ENCODE measurements at places on chromosomes 5 and 9.

DNA sequence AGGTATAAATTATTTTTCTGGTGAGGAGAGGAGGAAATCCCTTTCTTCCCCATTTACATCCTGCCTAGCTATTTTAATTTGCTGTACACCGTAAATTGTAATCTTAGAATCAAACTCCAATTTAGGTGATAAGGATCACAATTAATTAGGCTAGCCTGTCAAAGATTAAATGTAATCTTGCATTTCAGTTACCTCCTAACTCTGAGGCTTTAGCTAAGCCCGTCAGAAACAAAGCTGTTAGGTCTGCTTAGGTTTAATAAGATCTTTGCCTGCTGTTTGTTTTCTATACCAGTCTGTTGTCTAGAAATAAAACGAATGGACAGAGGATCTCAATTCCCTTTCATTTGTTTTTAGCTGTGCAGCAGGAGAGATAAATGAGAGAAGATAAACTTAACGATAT, 51.5 kb downstream of the PIK3R1 start:
- DNase-seq, result no peak

- no peak for DNase-seq
These were observed 1435.7 kb downstream of the MAT2B start for GRCh38 chr5:164941132-164941531.

- DNase-seq, result no peak
These were observed 38.6 kb upstream of the TDRD7 start for GRCh38 chr9:97373331-97373730.

DNA sequence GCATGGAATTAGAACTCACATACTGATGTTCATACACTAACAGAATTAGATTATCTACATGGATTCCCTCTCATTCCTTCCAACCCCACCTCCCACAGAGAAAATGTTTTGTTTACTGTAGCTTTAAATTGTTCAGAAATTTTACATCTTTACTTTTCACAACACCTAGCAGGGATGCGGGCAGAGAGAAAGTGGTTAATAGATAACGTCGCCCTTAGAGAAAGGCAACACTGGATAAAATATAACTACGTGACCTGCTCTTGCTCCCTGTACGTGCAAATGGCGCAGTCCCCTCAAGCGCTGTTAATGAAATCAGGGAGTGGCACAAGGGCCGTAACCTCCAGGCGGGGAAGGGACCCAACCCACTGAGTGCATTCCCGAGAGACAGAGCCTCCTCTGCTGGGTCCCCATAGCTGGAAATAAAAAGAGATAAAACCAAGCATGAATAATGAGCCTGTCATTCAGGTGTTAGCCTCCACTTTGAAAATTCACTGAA, 125.3 kb upstream of the DAPK1 start:
- no peak for DNase-seq

- no peak for DNase-seq
These were observed 148.4 kb downstream of the TTLL11 start for GRCh38 chr9:121944711-121945191.

DNA sequence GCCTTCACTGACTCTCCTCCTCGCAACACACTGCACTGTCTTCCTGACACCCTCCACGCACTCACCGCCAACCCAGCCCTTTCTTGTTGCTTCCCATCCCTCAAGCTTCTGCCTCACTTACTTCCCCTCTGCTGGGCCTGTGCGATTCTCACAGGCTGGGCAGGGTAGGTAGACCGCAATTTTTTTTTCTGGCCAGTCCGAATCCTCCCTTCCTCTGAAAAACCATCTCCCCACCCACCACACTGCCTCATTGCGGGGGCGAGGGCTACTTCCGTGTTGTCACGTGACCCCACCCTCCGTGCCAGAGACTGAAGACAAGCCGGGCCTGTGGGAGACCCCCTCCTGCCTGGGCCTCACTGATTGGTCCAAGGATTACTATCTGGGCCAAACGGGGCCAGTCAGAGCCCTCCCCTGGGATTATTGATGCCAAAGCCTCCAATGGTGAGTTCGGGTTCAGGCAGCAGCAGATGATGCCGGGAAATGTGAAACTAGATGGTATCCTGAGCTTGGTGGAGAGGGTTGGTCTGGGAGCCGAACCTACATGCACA, 73.1 kb downstream of the STK10 start:
- no peak for DNase-seq

- no peak for DNase-seq
These were observed 44.1 kb downstream of the C5orf15 start for GRCh38 chr5:133924221-133924920.

DNA sequence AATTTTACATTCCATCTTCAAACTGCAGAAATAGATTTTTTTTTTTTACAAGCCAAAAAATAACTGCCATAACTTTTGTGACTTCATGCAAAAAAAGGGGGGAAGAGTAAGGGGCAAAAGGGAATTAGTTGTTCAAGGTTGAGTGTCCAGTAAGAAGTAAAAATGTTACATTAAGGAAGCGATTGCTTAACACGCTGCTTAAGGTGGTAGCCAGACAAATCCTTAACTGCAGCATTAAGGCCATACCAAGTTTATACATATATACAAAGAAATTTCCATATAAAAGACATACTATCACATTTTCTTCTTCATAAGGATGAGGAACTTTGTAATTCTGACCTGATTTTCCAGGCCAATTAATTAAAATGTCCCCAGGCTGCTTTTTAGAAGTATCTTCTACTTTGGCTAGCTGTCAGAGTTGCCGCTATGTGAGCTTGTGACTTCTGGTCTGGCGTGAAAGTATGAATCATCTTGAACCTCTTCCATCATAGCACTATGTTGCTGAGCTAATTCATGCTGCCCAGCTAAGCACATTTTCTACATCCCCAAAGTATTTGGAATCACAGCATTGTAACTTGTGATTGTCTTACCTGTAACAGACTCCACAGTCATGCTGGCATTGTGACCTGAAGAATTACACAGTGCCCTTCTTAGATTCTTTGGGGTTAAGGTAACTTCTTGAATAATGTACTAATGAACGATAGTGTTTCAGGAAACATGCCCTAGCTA, 40.0 kb downstream of the G3BP1 start:
- no peak for DNase-seq

GRCh38 chr5:79843450-79844388, 147.3 kb downstream of the MTX3 start:
- no peak for DNase-seq

GRCh38 chr5:169029661-169030274, 271.2 kb downstream of the SLIT3 start:
- no peak for DNase-seq

DNA sequence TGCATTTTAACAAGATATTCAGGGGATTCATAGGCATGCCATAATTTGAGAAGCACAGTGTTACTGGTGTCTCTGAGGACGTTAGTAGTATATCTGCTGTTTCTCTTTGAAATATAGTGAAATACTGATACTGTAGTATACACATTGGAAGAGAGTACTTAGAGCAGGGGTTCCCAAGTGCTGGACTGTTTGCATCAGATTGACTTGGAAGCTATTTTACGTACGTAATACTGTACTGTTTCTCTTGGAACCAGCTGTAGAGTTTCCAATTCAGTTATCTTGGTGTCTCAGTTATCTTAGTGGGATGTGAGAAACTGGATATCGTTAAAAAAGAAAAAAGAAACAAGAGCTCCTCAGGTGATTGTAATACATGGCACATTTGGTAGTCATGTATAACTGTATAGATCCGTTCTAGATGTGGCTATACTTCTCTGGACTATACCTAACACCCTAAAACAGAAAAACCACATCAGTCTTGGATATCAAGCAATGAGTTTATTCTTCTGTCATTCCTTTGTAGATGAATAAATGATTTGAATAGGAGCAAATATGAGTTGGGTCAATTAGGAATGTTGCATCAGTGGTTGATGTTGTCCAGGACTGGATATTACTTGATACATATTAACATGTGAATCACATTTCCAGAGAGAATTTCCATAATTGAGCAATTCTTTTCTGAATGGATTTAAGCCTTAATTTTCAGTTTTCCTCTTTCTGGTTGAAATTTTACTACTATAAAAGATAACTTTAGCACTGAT, 33.4 kb downstream of the PRRC1 start:
- no peak for DNase-seq

GRCh38 chr5:88680253-88681132, 202.5 kb downstream of the MEF2C start:
- DNase-seq, result peak; percentile 68

DNA sequence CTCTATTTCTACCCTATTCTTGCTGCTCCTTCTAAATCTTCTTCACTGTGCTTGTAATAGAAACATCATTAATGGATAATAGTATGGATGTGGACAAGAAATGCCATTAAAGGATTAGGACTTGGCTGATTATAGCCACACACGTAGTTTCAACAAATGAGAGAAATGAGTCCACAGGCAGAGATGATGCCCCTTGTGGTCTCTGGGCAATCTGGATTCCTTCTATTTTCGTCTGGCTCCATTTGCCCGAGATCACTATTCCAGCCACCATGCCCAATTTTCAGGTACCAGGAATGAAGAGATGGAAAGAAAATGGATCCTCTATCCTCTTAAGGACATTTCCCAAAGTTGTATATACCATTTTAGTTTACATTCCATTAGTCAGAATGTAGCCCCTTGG, 13.2 kb downstream of the VLDLR start:
- no peak for DNase-seq

GRCh38 chr5:118891252-118891651, 97.1 kb downstream of the DTWD2 start:
- no peak for DNase-seq

DNA sequence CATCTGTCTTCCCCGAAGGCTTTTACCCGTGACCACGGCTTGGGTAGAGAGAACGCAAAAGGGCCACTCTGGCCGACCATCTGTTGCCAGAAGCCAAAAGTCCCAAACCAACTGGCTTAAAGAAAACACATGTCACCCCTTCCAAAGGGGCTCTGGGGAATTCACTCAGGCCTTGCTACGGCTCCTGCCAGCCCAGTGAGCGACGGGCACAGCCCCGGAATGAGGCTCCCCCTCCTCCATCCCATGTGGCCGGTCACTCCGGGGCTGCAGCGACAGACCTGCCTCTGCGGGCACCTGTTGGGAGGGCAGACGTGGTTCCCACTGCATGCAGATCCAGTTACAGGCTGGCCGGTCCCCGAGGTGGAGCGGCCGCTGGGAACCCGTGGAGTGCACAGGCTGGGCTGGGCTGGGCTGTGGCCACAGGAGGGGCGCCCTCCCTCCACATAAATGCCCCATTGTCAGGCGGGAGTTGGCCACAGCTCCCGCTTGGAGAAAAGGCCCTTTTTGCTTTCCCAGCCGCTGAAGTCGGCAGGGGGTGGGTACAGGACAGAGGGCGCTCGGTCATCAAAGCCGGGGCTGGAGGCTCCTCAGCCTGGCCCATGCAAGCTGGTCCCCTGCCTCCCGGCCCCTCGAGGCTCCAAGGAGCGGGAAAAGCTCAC, 19.9 kb downstream of the NOTCH1 start:
- DNase-seq, result no peak

- no peak for DNase-seq
These were observed 200.0 kb upstream of the ATP10B start for GRCh38 chr5:161051920-161052500.

GRCh38 chr5:33748754-33749153, 143.0 kb downstream of the ADAMTS12 start:
- no peak for DNase-seq

- DNase-seq, result no peak
These were observed 97.2 kb upstream of the NREP start for GRCh38 chr5:111854186-111854585.

- no peak for DNase-seq
These were observed 692.5 kb upstream of the ADAMTS16 start for GRCh38 chr5:4447657-4448056.

DNA sequence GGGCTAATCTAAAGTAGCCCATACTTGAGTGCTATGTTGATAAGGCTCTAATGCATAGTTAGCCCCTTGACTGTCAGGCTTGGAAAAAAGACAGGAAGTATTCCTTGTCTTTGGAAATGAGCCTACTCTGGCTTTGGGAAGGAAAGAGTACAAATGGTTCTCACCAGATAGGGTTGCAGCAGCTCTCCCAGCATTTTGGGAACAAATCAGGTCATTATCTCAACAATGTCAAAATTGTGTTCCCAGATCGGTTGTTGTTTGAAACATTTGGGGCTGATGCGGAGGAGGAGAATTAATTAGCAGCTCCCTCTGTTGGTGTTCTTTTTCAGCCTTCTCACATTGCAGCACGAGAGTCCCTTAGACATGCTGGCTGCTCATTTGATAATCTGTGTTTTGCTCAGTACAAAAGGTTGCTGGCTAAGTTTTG, 294.7 kb upstream of the DMRT1 start:
- DNase-seq, result no peak

GRCh38 chr5:147635882-147636728, 126.2 kb upstream of the DPYSL3 start:
- DNase-seq, result no peak

DNA sequence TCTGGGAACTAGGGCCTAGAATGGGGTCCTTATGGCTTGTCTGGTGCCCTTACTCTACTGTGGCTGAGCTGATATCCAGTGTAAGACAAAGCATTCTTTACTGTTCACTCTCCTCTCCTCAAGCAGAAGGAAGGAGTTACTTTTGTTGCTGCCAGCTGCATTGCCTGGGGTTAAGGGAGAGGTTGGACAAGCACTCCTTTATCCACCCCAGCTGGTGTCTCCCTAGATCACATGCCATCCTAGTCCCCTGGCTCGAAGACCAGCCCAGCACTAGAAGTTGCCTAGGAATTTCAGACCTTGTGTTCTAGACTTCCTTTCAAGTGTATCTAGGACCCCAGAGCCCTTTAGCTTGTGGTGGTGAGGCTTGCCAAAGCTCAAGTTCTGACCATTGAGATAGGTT, 1051.5 kb upstream of the C9orf72 start:
- DNase-seq, result no peak

DNA sequence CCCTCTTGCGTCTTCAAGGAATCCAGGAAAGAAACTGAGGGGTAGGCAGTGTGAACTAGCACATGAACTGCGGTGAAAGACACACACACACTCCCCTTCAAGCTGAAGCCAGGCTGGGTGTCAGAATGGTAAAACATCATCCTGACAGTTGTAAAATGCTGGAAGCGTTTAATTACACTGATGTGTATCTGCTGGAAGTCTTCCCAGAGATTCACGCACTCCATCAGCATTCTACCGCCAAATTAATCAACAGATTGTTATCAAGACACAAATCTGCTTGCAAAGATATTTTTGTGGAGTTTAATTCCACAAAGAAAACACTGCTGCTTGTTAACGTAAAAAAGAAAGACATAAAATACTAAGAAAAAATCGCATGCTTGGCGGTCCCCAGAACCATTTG, 241.0 kb upstream of the NFIL3 start:
- no peak for DNase-seq

GRCh38 chr5:170473642-170474041, 30.2 kb upstream of the KCNIP1 start:
- DNase-seq, result no peak

DNA sequence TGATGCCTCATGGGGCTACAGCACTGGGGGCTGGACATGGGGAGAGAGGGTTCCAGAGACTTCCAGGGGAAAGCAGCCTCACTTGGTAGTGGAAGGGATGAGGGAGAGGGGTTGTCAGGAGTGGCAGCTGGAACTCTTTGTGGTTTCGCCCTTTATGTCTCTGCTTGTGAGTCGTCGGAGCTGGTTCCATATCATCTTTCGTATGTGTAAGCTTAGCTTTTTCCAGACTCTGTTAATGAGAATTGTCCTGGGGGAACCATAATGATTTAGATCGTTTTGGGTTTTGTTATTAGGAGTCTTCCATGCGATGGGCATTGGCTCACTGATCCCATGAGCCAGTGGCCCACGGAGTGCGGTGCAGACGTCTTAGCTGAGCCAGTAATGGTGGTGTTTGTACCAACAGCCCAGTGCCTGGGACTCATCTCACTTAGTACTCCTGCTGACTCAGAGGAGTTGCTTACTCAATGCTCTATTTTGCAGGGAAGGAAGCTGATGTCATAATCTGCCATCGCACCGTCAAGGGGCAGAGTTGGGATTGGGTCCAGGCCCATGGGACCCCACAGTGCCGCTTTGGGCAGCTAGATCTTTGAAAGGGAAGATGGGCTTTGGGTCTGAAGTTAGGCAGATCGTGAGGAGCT, 48.5 kb downstream of the NEK6 start:
- DNase-seq, result peak; percentile 46
